Panc1 (cell line): ENCODE measurements at places on chromosomes 3 and 15. TPM values are rescaled to one million over a fixed set of nuclear protein-coding genes. Genes with fewer than 3 reads are reported as not detected.

DNA sequence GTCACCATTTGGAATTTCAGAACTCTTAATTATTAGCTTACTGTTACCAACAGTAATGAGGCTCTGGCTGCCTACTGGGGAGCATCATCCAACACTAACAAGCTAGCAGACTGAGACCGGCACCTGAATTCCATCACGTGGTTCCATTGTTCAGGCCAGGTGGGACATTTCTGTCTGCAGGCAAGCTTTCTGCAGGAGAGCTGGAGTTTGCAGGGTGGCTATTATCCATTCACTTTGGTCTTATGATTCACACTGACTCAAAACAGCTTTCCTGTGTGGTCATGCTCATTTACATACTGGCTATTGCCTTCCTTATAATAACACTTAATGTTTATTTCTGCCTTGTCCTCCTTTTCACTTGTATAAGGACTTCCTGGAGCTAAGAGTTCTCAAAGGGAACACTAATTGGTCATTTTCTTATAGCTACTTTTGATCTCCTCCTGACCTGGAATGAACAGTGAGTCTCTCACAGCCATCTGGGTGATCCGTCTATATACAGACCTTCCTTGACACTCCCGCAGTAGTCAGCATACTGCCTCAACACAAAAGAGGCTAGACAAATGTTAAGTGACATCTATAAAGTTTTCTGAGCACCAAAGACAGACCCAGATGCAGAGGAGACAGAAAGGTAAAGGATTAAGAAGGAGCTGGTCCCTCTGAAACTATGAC lies 695.4 kb downstream of the FHIT start:
- H3K27me3 ChIP-seq: no peaks in the 10 kb centered on the region
- H3K4me1 ChIP-seq: no peaks in the 10 kb centered on the region
- H3K36me3 ChIP-seq: no peaks in the 10 kb centered on the region
- H3K27ac ChIP-seq: no peak overlapping the region
- DNase-seq: no peak

Gene PLCH1
- 0.03 TPM for total RNA-seq

- H3K27ac ChIP-seq: no peak overlapping the region
- no peaks in the 10 kb centered on the region for H3K27me3 ChIP-seq
- H3K4me1 ChIP-seq: no peaks in the 10 kb centered on the region
- H3K4me3 ChIP-seq: no peak overlapping the region
- DNase-seq: no peak
Measured at GRCh38 chr3:43436507-43437140, 150.3 kb downstream of the SNRK start.

Gene GABPB1
- total RNA-seq: 20.0 TPM

DNA sequence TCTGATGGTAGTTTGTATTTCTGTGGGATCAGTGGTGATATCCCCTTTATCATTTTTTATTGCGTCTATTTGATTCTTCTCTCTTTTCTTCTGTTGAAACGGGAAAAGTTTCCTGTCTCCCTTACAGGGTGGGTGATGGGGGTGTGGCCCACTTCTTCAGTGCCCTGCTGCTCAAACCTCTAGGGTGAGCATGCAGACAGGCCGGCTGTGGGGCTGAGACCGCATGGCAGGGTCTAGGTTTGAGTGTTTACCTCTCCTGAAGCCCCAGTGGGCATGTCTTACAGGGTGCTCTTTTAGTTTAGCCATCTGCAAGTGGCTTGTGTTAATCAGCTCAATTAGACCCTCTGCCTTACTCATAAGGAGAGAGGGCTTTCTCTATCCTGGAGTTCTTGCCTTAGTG lies 450.0 kb upstream of the EPHA3 start:
- DNase-seq: no peak
- no peak overlapping the region for H3K4me3 ChIP-seq
- no peaks in the 10 kb centered on the region for H3K4me1 ChIP-seq
- H3K27me3 ChIP-seq: no peaks in the 10 kb centered on the region
- H3K36me3 ChIP-seq: no peaks in the 10 kb centered on the region
- no peak overlapping the region for H3K27ac ChIP-seq

DNA sequence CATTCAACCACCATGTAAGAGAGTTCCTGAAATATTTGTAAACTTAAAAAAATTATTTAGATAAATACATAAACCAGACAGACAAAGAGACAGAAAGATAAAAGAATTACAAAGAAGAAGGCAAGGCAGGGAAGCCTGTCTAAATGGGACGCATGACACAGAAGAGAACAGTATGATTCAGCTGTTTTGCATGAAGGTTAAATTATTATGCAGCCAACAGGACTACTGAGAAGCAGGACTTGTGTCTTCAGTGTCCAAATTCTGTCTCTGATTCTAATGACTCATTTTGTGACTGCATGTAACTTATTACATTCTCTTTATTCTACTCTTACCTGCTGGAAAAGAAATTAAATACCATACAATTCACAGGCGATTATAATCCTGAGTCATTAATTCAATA lies 340.4 kb upstream of the KCNMB2 start:
- H3K4me1 ChIP-seq: no peaks in the 10 kb centered on the region
- no peak overlapping the region; the same call in 1 of the 2 replicates for H3K27ac ChIP-seq
- H3K36me3 ChIP-seq: no peaks in the 10 kb centered on the region
- no peak overlapping the region for H3K4me3 ChIP-seq

Gene SLC22A13
- total RNA-seq: 0.33 TPM

GRCh38 chr15:91302588-91303439 lies 202.8 kb downstream of the SV2B start:
- no peaks in the 10 kb centered on the region for H3K36me3 ChIP-seq
- no peak overlapping the region for H3K27ac ChIP-seq
- H3K27me3 ChIP-seq: peaks cover 41% of the 10 kb centered on the region
- no peaks in the 10 kb centered on the region for H3K4me1 ChIP-seq
- H3K4me3 ChIP-seq: no peak overlapping the region; the same call in 1 of the 2 replicates

DNA sequence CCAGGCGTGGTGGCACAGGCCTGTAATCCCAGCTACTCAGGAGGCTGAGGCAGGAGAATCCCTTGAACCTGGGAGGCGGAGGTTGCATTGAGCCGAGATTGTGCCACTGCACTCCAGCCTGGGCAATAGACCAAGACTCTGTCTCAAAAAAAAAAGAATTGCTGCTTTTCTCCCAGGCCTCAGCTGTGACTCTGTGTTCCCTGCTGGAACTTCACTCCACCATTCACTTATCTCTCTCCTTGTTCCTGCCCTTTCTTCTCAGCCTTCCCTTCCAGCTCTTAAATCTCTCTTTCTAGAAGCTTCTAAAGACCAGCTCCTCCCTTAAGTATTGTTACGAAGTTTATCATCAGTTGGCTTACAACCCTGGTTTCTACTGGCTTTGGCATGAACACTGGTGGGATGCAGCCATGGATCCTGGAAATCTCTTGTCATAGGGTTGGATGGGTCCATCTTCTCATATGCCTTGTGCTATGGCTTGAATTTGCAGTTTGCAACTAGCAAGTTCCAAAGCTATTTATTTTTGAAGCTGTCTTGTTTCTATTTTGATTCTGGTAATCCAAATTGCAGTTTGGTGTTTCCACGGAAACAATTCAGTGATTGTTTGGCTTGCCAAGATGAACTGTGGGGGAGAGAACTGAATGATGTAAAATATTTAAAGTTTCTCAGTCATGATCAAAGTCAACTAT lies 10.5 kb downstream of the C3orf62 start:
- no peak for DNase-seq
- H3K4me3 ChIP-seq: no peak overlapping the region
- no peak overlapping the region for H3K27ac ChIP-seq
- no peaks in the 10 kb centered on the region for H3K4me1 ChIP-seq
- no peaks in the 10 kb centered on the region for H3K27me3 ChIP-seq

- no peaks in the 10 kb centered on the region for H3K36me3 ChIP-seq
- H3K4me1 ChIP-seq: no peaks in the 10 kb centered on the region; the same call in 1 of the 2 replicates
- no peak overlapping the region for H3K27ac ChIP-seq
- no peak overlapping the region for H3K4me3 ChIP-seq
- H3K27me3 ChIP-seq: no peaks in the 10 kb centered on the region
- no peak for DNase-seq
Measured at GRCh38 chr3:12648384-12648959, 15.4 kb downstream of the RAF1 start.

- no peak overlapping the region for H3K27ac ChIP-seq
- H3K4me3 ChIP-seq: no peak overlapping the region
- no peak for DNase-seq
- no peaks in the 10 kb centered on the region for H3K36me3 ChIP-seq
- no peaks in the 10 kb centered on the region for H3K27me3 ChIP-seq
- no peaks in the 10 kb centered on the region for H3K4me1 ChIP-seq
Measured at GRCh38 chr3:54304877-54305276, 182.5 kb downstream of the CACNA2D3 start.

DNA sequence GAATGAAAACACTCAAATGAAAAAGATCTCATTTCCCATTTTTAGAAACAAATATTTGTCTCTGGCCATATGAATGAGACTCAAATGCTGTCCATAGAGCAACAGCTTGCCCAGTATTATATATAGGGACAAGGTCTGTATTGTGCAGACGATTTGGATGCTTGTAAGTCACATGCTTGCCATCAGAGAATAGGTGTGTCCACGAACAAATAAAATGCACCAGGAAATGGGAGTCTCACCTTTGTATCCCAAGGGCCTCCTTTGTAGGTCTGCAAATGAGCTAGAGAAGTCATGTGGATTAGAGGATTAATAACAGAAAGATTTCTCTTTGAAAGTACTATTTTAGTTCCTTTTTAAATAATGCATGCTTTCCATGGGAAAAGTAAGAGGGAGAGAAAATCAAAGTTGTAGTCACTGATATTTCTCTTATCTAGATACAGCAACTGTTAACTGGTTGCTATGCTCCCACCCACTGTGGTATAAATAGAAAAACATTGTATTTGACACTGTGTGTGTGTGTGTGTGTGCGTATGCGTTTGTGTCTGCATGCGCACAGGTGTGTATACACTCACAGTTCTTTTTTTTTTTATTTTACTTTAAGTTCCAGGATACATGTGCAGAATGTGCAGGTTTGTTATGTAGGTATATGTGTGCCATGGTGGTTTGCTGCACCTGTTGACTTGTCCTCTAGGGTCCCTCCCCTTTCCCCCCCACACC lies 383.4 kb upstream of the ARRDC4 start:
- no peaks in the 10 kb centered on the region for H3K36me3 ChIP-seq
- no peak for DNase-seq
- no peaks in the 10 kb centered on the region for H3K4me1 ChIP-seq

Gene PROK2
- total RNA-seq: not detected

DNA sequence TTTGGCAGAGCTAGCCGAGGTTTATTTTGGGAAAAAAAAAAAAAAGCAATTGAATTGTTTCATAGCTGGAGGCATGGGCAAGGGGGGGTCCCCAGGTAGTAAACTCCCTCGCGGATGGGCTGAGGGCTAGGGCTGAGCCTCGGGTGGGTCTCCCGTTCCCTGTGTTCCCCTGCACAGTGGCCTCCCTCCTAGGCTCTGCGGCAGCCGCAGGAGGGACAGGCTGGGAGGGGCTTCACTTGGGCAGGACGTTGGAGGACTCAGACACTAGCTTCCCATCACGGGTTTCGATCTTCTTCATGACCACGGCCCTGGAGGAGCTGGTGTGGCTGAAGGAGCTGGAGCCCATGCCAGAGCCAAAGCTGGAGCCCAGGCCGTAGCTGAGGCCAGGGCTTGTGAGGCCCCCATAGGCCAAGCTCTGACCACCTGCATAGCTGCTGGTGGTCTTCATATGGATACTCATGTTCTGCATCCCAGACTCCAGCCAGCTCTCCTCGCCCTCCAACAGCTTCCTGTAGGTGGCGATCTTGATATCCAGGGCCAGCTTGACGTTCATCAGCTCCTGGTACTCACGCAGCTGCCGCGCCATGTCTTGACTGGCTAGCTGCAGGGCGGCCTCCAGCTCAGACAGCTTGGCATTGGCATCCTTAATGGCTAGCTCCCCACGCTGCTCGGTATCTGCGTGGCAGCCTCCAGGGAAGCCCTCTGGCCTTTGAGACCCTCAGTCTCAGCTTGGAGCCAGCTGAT lies 64.0 kb upstream of the CDAN1 start:
- no peak overlapping the region for H3K27ac ChIP-seq
- DNase-seq: no peak
- no peak overlapping the region for H3K4me3 ChIP-seq

DNA sequence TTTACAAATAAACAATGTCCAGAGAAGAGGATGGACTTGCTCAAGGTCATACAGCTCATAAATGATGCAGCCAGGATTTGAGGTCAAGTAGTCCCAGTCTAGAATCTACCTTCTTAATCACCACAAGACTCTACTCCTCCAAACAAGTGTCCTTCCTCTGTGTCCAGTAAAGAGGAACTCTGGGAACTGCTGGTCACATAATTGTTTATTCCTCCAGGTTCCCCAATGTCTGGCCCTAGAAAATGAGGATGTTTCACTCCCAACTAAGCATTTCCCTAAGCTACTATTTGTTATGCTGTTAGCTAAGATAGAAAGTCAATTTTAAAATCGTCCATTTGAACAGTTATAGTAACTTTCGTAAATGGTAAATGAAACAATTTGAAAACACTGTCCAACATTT lies 192.4 kb downstream of the FHIT start:
- no peak overlapping the region for H3K27ac ChIP-seq
- H3K4me3 ChIP-seq: no peak overlapping the region
- no peaks in the 10 kb centered on the region for H3K36me3 ChIP-seq
- DNase-seq: no peak

Gene TMEM108
- 0.41 TPM for total RNA-seq

Gene DISP2
- total RNA-seq: 10.0 TPM

Gene XYLB
- total RNA-seq: 6.6 TPM

Gene ZNF80
- not detected for total RNA-seq

Gene SPINK8
- total RNA-seq: not detected

DNA sequence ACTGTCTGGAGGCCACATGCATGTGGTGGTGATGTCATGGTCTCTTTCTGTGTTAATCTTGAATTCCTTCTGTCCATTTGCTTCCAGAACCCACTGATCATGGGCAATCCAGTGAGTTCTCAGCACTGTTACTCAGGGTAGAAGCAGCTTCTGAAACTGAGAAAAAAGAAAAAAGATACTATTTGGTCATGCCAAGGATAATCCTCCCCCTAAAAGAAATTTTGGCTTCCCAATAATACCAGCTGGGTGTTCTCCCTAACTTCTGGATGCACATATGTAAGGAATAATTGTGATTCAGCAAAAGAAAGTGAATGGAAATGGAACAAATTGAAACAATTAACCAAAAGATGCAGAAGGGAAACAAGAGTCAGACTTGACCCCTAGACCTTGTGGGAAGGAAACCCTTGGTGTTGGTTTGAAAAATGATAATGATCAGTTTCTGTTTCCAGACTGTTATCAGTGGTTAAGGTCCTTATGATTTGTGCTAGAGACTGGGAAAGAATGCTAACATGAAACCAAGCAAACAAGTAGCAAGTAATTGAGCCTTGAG lies 92.3 kb downstream of the RBMS3 start:
- no peak overlapping the region for H3K27ac ChIP-seq
- no peaks in the 10 kb centered on the region for H3K27me3 ChIP-seq
- H3K36me3 ChIP-seq: no peaks in the 10 kb centered on the region
- no peak overlapping the region for H3K4me3 ChIP-seq

GRCh38 chr3:81554388-81554787 lies 207.1 kb downstream of the GBE1 start:
- DNase-seq: no peak
- no peaks in the 10 kb centered on the region for H3K27me3 ChIP-seq
- H3K36me3 ChIP-seq: no peaks in the 10 kb centered on the region
- H3K4me3 ChIP-seq: no peak overlapping the region
- no peak overlapping the region for H3K27ac ChIP-seq

DNA sequence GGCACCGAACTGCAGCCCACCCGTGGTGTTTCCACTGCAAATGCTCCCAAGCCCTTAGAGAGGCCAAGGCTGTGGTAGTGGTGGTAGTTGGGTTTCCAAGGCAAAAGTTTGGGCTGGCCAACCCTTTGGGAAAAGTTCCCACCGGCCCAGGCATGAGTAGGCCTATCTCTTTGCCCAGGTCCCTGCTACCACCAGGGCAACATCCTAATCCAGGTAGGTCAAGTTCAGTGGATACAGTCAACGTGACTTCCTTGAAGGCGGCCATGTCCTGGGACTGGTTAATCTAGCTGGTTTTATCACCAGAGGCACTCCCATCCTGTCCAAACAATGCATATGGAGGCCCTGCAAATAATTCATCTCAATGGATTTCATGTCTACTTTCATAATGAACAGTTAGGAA lies 1.6 kb upstream of the ONECUT1 start:
- peaks cover 15% of the 10 kb centered on the region for H3K4me1 ChIP-seq
- no peak overlapping the region for H3K4me3 ChIP-seq
- no peak for DNase-seq
- H3K27ac ChIP-seq: no peak overlapping the region
